Sigmoid colon (tissue), 7 donors: ENCODE measurements at places on chromosomes 1 and 21. TPM values are rescaled to one million over a fixed set of nuclear protein-coding genes. Genes with fewer than 3 reads are reported as not detected.

Gene IFFO2
- polyA plus RNA-seq: 7.2 TPM

GRCh38 chr1:223210788-223211120 is 67.7 kb upstream of the TLR5 start:
- H3K4me1 ChIP-seq: no peaks in the 10 kb centered on the region
- H3K27me3 ChIP-seq: no peaks in the 10 kb centered on the region
- no peak overlapping the region for H3K27ac ChIP-seq

- peak; percentile 65 for DNase-seq
- H3K27me3 ChIP-seq: no peaks in the 10 kb centered on the region
- H3K4me1 ChIP-seq: no peaks in the 10 kb centered on the region
- H3K4me3 ChIP-seq: no peak overlapping the region
These were observed 7.4 kb downstream of the CD48 start for GRCh38 chr1:160704250-160704649.

GRCh38 chr1:118104951-118105350 is 80.1 kb downstream of the SPAG17 start:
- H3K27me3 ChIP-seq: no peaks in the 10 kb centered on the region
- no peaks in the 10 kb centered on the region for H3K4me1 ChIP-seq
- no peak for DNase-seq
- no peak overlapping the region for H3K4me3 ChIP-seq
- no peak overlapping the region for H3K27ac ChIP-seq

Gene RAB3B
- polyA plus RNA-seq: 3.2 TPM

Gene URB2
- 0.92 TPM for polyA plus RNA-seq

Gene TEX38
- 0.16 TPM for polyA plus RNA-seq

DNA sequence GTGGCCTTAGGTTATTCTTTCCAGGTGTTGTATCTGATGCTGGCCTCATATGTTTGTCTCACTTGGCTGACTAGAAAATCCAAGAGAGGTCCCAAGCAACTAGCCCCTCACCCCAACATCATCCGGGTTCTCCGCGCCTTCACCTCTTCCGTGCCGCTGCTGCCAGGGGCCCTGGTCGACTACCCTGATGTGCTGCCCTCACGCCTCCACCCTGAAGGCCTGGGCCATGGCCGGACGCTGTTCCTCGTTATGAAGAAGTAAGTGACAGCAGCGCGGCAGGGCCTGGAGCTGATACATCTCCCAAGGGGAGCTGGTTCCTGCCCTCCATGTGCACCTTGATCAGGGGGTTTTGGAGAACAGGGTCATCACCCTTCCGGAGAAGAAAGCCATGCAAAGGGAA is 11.2 kb downstream of the PINK1 start:
- H3K36me3 ChIP-seq: peaks cover 95% of the 10 kb centered on the region
- no peak for DNase-seq
- H3K4me3 ChIP-seq: no peak overlapping the region

DNA sequence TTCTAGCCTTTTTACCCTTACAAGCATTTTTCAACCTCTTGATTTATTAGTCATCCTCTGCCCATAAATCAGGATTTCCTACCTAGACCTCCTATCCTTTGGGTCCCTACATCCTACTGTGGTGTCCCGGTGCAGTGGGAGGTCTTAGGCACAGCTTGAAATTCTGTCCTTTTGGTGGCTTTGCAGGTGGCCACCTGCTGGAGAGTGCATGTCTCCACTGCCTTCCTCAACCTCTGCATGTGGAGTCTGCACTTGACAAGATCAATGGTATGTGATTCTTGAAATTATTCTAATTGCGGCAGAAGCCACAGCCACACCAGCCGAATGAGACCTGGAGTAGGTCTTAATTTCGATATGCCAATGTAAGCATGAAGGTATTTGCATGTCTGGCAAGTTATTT is 11.4 kb upstream of the KCNA3 start:
- H3K27me3 ChIP-seq: peaks cover 18% of the 10 kb centered on the region

Gene DMRTA2
- 0.04 TPM for polyA plus RNA-seq

Gene CRTC2
- 32.9 TPM for polyA plus RNA-seq

Gene MPZ
- 4.1 TPM for polyA plus RNA-seq

DNA sequence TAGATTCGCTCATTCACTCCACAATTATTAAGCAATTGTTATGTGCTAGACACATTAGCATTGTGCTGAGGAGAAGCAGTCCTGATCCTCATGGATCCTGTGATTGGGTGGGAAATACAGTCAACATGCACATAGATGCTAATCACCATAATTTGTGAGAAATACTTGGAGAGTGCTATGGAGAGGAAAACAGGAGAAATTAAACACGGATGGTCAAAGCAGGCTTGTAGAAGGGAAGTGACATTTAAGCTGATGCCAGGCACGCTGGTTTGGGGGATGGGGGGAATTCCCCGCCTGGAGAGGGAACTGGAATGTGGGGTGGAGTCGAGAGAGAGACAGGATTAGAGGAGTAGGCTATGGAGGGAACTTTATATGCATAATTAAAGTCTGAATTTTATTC is 52.2 kb upstream of the L1TD1 start:
- no peak overlapping the region for H3K4me3 ChIP-seq
- no peaks in the 10 kb centered on the region for H3K27me3 ChIP-seq
- DNase-seq: no peak
- H3K4me1 ChIP-seq: no peaks in the 10 kb centered on the region
- H3K27ac ChIP-seq: no peak overlapping the region

- no peak overlapping the region for H3K4me3 ChIP-seq
- no peaks in the 10 kb centered on the region for H3K4me1 ChIP-seq
- no peak overlapping the region for H3K27ac ChIP-seq
- DNase-seq: no peak
- no peaks in the 10 kb centered on the region for H3K36me3 ChIP-seq
These were observed 193.4 kb downstream of the ATG4C start for GRCh38 chr1:62977366-62977765.

Gene LIPI
- not detected for polyA plus RNA-seq

Gene H6PD
- 2.8 TPM for polyA plus RNA-seq

Gene VAMP3
- 113 TPM for polyA plus RNA-seq
